T-cell (primary cell): ENCODE measurements at places on chromosomes 2 and 18. TPM values are rescaled to one million over a fixed set of nuclear protein-coding genes. Genes with fewer than 3 reads are reported as not detected.

- DNase-seq = no peak
Measured at GRCh38 chr2:69789772-69790600, 39.5 kb upstream of the GMCL1 start.

DNA sequence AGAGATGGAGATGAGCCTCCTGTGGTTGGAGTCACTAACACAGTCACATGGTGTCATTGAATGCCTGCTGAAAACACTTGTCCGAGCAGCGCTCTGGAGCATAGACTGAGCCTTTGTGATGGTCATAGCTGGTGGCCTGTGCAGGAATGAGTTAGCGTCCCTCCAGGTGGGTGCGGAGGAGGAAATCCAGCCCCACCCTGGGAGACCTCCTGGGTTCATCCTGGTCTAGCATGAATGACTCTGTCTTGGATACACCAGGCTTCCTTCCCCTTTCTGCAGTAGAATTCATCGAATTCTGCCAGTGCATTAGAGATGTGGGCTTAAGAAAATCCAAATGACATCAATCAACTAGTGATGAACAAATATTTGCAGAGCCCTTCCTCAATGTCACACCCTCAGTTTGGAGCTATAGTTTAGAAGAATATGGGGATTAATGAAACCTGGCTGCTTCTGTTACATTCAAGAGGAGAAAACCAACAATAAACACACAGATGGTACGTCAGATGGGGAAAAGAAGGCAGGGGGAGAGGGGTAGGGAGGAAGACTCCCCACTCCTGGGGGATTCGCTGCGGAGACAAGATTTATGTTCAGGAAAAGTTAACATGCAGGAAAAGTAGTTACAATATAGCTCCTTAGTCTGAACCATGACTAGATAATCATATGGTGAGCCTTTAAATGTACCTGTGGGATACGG lies 136.7 kb downstream of the DDX1 start:
- no peak for DNase-seq

- DNase-seq = no peak
Measured at GRCh38 chr2:182540252-182540651, 113.4 kb upstream of the PDE1A start.

GRCh38 chr2:67876176-67876575 lies 186.6 kb downstream of the C1D start:
- no peak for DNase-seq

DNA sequence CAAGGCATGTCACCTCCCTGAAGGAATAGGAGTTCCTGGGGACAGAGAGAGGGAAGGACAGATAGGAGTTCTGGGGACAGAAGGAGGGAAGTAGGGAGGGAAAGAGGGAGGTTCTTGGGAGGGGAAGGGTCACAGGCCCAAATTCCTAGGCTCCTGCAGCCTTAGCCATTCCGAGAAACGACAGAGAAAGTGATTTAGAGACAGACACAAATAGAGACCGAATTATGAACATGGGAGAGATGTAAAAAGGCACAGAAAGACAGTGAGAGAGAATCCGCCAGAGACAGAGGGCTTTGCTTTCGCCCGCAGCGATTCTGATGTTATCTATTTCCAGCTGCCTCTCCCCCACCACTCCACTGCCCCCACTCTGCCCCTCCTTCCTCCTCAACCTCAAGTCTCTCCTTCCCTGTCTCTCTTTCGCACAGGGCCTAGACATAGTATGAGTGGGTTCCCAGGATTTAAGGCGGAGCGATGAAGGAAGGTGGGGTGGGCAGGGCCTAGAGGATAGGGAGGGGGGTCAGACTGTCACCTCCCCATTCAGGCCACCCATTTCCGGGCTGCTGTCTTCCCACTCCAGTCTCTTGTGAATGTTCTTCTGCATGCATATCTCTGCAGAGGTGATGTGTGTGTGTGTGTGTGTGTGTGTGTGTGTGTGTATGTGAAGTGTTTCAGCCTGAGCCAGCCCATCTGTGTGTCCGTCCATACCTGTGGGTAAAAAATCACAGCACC lies 3.3 kb upstream of the WNT6 start:
- DNase-seq = no peak

GRCh38 chr2:118554616-118555015 lies 292.8 kb downstream of the EN1 start:
- no peak for DNase-seq

- no peak for DNase-seq
Measured at GRCh38 chr18:58004317-58004716, 39.7 kb upstream of the NEDD4L start.

DNA sequence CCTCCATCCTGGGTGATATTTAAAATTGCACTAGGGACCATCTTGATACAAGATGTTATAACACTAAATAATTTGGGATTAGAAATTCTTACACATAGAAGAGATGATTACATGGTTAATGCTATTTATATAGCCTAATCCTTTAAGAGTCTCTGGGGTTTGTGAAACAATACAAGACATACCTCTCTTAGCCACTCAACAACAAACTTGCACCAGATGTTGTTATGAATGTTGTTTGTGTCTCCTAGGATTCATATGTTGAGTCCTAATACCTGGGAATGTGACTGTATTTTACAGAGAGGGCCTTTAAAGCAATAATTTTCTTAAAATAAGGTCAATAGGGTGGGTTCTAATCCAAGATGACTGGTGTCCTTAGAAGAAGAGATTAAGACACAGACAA lies 678.3 kb downstream of the NYAP2 start:
- DNase-seq = no peak

DNA sequence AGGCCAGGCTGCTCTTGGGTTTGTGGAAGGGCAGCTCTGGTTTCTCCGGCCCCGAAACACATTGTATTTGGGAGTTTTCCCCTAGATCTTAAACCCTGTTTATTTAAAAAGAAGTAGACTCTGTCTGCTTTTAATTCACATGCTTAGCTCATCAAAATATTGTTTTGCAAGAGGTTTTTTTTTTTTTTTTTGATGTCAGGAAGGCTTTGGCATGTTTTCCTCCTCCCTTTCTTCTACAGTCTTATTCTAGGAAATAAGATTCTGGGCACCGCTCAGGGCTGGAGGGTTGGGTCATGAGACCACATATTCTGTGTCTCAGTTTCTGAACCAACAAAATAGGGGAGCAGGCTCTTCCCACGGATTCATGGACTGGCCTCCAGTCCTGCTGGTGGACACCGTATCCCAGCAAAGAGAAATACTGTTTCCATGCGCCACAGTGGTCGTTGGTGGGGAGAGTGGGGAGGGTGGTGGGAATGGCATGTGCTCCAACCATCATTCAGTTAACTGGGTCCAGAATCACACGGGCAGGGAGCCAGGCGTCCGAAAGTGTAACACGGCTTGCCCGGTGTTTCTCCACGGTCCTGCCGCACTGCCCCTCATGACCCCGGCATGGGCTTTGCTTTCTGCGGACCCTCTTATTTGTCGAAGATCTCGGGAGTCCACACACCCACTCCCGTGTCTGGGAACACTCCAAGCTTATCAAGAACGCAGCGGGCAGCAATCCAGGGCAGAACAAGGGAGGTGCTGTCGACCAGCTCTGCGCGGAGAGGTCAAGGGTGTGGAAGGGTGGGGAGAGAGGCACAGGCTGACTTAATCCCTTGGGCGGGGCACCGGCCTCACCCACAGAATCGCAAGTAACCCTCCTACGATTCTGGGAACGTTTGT lies 176.7 kb downstream of the GLI2 start:
- no peak for DNase-seq

GRCh38 chr18:35730691-35731370 lies 149.3 kb downstream of the GALNT1 start:
- no peak for DNase-seq

GRCh38 chr2:30404319-30405259 lies 42.5 kb upstream of the LCLAT1 start:
- no peak for DNase-seq

- no peak for DNase-seq
Measured at GRCh38 chr2:134739236-134739878, 20.6 kb upstream of the TMEM163 start.

GRCh38 chr18:61833387-61833786 lies 59.4 kb downstream of the RNF152 start:
- no peak for DNase-seq

DNA sequence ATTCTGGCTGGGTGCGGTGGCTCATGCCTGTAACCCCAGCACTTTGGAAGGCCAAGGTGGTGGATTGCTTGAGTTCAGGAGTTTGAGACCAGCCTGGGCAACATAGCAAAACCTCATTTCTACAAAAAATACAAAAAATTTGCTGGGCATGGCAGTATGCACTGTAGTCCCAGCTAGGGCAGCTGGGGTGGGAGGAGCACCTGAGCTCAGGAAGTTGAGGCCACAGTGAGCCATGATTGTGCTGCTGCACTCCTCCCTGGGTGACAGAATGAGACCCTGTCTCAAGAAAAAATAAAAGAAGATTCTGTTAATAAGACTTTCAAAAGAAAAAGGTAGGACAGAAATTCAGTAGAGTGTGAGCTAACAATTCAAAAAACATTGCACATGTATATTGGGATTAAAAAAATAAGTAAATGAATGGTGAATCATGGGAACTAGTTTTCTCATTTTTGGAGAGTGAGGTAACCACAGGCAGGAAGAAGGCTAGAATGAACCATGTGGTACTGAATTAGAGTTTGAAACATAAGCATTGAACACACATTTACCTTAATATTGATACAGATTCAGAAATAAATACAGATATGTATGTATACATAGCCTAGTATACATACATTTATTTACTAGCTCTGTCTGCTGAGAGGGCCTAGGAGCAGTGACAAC lies 53.5 kb downstream of the NCOA1 start:
- no peak for DNase-seq

GRCh38 chr2:231800493-231801091 lies 14.3 kb downstream of the COPS7B start:
- DNase-seq = peak; percentile 33

DNA sequence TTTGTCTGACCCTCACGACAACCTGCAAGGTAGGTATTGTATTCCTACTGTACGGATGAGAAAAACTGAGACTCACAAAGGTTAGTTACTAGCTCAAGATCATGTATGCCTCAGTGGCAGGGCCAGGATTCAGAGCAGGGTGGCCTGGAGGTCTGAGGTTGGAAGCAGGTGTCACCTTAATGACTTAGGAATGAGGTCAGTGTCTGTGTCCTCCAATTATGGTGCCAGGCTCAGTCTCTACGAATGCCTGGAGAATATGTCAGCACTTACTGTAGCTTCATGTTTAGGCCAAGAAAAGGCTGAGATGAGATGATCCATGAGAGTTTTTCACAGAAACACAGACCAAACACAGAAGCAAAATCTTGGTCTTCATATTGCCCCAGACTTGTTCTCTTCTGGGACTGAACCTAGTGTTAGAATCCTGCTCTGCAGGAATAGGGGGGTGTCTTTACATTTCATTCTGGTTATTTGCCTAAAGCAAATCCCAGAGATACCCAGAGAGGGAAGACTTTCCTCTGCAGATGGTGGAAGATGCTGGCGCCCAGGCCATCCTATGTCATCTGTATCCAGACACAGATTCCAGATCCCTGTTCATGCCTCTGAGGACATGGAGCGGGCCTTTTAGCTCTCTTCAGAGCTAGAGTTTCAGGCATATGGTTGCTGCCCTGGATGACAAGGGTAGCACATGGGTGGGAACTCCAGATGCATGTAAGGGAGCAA lies 16.3 kb upstream of the RAB10 start:
- no peak for DNase-seq

GRCh38 chr18:27715751-27716150 lies 461.2 kb downstream of the CDH2 start:
- DNase-seq = no peak

- no peak for DNase-seq
Measured at GRCh38 chr18:5899835-5900234, 4.5 kb upstream of the TMEM200C start.

DNA sequence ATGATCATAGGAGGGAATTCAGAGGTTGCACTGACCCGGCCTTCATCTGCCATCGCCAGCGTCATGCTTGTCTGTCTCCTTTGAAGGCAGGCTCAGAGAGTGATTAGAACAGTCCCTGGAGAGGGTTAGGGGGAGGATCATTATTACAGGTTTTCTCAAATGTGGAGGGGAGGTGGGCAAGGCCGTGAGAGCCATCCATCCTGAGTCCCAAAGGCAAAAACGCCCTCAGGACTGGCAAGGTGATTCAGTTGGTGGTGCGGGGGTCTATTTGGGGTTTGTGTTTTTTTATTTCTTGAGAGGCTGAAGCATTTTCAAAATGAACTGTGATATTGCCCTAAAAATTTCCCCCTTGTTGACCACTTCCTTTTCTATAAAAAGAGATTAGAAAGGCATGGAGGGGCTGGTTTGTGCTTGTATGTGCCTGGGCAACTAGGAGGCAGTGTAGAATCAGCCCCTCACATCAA lies 39.3 kb upstream of the GYPC start:
- no peak for DNase-seq

- no peak for DNase-seq
Measured at GRCh38 chr2:221109552-221109951, 462.6 kb downstream of the EPHA4 start.

DNA sequence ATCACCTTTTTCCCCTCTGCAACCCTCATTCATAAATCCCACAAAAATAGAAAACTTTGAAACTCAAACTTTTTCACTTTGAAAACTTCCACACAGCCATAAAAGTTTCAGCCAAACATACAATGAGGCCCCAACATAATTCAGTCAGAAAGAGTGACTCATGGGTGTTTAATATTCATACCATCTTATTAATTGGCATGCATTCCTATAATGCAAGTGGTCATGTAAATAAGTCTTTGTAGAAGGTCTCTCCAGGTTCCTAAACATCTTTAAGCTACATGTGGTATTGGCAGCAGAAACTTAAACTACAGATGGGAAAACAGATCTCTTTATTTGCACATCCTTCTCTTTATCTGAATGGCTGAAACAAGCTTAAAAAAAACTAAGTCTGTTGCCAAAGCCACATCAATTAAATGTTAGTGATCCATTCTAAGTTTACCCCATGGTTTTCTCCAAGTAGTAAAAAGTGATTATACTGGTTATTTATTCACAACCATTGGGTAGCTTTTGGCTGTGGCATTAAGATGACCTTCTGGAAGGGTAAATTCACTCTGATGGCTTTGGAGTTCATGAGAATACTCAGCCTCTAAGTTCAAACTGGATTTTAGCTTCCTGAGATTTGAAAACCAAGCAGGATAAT lies 70.2 kb upstream of the LYPD1 start:
- no peak for DNase-seq

Gene MSTN
- not detected for total RNA-seq

Gene C2orf42
- total RNA-seq = 23.3 TPM

Gene CYP26B1
- total RNA-seq = not detected

Gene LIMS2
- total RNA-seq = 14.5 TPM

Gene C2orf78
- not detected for total RNA-seq

Gene MAP3K19
- total RNA-seq = not detected

Gene ADCYAP1
- not detected for total RNA-seq

Gene GKN1
- total RNA-seq = not detected

Gene CFAP65
- total RNA-seq = not detected

Gene SAG
- total RNA-seq = not detected

Gene RETREG2
- total RNA-seq = 109 TPM

Gene ASB18
- not detected for total RNA-seq

Gene NR4A2
- total RNA-seq = 3.7 TPM
